Activated CD4-positive, alpha-beta T cell treated with anti-CD3 and anti-CD28 coated beads for 1 hour (primary cell): ENCODE measurements at places on chromosomes 7 and 10.

- DNase-seq, result no peak
Measured at GRCh38 chr10:5949009-5949759, 28.2 kb downstream of the IL15RA start.

DNA sequence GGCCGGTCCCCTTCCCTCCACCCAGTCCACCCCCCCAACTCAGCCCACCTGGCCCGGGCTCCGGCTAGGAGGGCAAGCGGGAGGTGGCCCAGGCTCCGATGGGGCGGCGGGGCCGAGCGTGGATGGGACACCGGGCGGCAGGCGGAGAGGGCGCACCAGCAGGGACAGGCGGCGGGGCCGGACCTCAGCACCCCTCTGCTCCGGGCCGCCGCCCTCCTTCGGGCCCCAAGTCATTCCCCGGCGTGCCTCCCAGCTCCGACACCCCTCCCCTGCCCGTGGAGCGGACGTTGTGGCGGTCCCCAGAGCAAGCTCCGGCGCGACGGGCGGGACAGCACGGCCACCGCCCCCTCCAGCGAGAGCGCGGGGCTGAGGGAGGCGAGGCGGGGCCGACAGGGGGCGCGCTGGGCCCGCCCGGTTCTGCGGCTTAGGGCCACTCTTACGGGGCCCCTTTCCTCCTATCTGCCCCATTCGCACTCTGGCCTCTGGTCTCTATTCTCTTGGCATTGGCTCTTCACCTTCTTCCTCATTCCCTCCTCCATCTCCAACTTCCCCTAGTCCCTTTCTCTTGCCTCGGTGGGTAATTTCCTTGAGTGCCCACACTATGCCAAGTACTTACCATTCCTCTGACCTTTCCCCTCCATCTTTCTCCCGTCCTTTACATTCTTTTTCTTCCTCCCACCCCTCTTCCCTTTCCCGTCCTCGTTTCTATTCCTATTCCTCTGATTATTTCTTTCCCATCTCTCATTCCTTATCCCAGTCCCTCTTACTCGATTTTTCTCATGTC is 701 bp upstream of the GBX1 start:
- DNase-seq, result no peak

- DNase-seq, result no peak
Measured at GRCh38 chr7:85508642-85509410, 322.0 kb upstream of the SEMA3D start.

DNA sequence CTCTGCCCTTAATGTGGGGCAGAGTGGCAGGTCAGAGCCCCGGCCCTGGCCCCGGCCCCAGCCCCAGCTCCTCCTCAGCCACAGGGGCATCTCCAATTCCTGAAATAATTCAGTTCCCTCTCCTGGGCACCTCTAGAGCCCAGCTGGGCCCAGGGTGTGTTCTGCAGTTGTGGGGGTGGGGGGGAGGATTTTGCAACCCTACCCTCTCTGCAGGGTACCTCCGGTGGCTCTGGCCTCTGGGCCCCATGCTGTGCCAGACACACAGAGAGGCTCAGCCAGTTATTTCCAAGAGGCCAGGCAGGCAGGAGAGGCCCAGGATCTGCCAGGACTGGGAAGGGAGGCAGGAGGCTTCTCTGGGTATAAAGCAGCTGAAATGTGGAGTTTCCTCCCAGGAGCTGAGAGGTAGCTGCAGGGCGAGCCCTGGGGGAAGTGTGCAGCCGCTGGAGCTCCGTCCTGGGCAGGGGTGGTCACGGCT is 47.9 kb downstream of the PWWP2B start:
- no peak for DNase-seq

GRCh38 chr10:788796-789748 is 99.6 kb upstream of the DIP2C start:
- DNase-seq, result no peak

GRCh38 chr7:17699696-17700095 is 240.6 kb downstream of the SNX13 start:
- DNase-seq, result no peak

DNA sequence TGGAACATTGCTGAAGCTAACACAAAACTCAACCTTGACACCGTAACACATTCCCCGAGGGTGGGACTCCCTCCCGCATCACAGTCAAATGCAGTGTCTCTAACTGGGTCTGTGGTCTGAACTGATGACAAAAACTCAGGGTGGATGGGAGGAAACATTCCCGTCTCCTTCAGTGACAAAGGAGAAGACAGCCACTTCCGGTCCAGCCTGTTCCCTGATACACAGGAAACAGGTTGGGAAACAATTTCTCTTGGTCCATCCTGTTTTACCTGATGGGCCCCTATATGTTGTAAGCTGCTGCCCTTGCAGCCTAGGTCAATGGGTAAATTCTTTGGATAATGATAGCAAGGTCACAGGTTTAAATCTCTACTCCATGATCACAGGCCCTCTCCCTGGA is 20.4 kb downstream of the SLC13A4 start:
- no peak for DNase-seq

DNA sequence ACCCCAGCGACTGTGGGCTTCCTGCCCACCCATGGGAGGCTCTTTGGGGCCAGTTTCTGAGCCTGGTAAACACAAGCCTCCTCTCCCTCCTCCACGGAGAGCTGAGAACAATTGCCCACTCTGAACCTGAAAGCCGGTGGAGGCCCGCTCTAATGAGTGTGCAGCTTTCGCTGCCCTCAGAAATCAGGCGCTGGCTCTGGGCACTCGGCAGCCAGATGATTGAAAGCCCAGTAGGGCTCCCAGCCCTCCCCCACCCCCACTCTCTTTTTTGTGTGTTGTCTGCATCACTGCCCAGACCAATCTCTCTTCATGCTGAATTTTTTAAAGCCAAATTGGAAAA is 438.9 kb downstream of the RPS24 start:
- DNase-seq, result no peak

- no peak for DNase-seq
Measured at GRCh38 chr7:77427996-77428603, 12.0 kb upstream of the GSAP start.

- DNase-seq, result no peak
Measured at GRCh38 chr10:58479045-58479444, 33.6 kb upstream of the BICC1 start.

GRCh38 chr7:36278620-36279172 is 111.0 kb upstream of the ANLN start:
- no peak for DNase-seq

- DNase-seq, result peak; percentile 60
Measured at GRCh38 chr10:102410429-102411073, 8.0 kb downstream of the PSD start.

DNA sequence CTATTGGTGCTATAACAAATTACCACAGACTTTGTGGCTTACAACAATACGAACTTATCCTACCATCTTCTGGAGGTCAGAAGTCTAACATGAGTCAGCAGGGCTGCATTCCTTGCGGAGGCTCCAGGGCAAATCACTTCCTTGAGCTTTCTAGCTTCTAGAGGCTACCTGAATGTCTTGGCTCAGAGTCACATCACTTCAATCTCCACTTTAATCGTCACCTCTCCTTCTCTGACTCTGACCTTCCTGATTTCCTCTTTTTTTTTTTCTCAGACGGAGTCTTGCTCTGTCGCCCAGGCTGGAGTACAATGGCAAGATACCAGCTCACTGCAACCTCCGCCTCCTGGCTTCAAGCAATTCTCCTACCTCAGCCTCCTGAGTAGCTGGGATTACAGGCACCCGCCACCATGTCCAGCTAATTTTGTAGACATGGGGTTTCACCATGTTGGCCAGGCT is 44.6 kb upstream of the ANAPC16 start:
- no peak for DNase-seq

- DNase-seq, result no peak
Measured at GRCh38 chr7:108235451-108236061, 105.4 kb upstream of the LAMB4 start.

GRCh38 chr7:150515248-150516147 is 826 bp downstream of the GIMAP7 start:
- DNase-seq, result no peak

DNA sequence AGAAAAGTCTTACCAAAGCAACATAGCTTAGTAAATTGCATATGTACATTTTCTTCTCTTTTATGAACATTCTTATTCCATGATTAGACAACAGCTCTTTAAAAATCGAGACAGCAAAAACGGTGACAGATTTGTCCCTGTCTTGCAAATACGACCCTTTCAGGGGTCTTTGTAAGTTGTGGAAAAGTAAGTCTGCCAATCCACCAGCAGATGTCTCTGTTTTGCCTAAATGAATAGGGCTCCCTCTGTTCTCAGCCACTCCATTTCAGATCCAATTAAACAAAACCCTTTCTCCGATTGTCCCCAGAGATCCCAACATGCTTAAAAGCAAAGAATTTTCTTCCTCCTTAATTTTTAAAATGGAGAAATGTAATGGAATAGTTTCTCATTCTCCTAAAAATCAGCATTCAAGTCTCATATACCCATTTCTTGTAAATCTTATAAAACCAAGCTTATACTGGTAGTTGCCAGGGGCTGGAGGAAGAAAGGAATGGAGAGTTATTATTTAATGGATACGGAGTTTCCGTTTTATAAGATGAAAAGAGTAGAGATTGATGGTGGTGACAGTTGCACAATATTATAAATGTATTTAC is 61.0 kb upstream of the NFE2L3 start:
- no peak for DNase-seq

DNA sequence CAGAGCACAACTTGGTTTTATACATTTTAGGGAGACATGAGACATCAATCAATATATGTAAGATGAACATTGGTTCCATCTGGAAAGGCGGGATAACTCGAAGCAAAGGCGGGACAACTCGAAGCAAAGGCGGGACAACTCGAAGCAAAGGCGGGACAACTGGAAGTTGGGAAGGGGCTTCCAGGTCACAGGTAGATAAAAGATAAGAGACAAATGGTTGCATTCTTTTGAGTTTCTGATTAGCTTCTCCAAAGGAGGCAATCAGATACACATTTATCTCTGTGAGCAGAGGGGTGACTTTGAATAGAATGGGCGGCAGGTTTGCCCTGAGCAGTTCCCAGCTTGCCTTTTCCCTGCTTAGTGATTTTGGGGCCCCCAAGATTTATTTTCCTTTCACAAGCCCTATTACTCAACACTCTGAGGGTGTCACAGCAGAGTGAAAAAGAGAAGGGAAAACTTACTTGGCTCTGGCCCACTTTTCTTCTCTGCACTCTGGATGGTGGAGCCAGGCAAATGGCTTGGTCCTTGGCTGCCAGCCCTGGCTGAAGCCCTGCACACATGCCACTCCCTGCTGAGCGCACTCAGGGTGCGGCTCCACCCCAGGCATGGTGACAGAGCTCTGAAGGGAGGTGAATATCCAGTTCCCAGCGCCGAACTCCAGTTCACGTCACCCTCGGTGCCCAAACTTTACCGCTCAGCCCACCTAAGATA is 46.7 kb downstream of the PARD3 start:
- DNase-seq, result no peak

DNA sequence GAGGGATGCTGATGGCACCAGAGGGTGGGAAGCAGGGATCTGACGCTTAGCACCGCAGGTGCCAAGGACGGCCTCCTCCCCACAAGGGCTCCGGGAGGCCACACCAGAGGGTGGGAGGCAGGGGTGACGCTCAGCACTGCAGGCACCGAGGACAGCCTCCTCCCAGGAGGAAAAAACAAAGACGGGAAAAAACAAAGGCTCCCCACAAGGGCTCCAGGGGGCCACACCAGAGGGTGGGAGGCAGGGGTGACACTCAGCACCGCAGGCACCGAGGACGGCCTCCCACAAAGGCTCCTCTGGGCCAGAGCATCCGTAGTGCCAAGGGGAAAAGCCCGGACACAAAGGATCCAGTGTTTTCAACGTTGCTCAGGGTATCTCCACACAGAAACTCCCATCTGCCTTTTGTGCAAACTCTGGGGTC is 25.6 kb downstream of the DIP2C start:
- no peak for DNase-seq

DNA sequence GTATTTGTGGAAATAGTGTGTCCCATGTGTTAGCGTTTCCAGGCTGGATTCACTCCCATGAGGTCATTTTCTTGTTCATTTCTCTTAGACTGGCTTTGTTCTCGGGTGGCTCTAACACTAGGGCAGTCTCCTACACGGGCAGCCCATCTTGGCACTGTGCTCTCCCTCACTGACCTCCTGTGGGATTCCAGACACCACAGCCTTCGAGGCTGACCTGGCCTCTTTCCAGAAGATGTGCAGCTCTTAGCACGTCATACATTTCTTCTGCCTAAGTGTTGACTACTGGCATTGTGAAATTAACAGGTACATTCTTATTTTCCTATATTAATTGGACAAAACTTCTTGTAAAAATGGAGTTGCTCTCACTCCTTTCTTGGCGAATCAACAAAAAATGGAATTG is 72.8 kb downstream of the INSYN2A start:
- DNase-seq, result no peak

- no peak for DNase-seq
Measured at GRCh38 chr7:47670729-47671128, 88.8 kb upstream of the TNS3 start.

DNA sequence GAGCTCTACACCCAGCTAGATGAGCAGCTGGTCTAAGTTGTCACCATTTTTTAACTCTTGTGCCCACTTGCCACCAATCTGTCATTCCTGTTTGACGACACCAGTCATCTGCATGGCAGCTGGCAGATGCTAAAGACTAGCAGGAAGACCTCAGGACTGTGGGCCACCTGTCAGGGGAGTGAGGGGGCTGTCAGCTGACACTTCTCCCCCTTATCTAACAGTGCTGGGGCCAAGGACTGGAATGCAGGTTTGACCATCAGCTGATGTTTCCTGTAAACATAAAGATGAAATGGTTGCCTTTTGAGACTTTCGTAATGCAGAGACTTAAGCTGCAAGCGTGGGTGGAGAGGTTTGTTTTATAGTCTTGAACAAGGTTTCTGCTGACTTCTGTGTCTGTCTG is 93.5 kb downstream of the WNT2 start:
- DNase-seq, result no peak

- no peak for DNase-seq
Measured at GRCh38 chr7:2409745-2410414, 6.5 kb downstream of the CHST12 start.

- DNase-seq, result no peak
Measured at GRCh38 chr10:74255888-74256357, 104.9 kb downstream of the ADK start.

DNA sequence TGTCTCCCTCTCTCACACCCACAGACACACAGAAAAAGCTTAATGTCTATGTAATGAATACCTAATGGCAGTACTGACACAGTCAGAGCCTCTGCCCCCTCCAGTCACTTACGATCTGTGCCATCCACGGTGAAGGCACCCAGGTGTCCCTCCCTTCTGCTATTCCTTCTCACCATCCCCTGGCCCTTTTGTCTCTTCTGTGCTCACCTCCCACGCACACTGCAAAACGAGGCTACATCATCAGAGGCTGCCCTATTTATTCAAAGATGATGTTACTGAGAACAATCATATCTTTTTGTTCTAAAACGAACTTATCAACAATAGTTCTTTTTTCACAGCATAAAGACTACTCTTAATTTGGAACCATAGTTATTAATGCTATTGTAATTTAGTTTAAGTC is 246.9 kb upstream of the MKLN1 start:
- DNase-seq, result no peak

DNA sequence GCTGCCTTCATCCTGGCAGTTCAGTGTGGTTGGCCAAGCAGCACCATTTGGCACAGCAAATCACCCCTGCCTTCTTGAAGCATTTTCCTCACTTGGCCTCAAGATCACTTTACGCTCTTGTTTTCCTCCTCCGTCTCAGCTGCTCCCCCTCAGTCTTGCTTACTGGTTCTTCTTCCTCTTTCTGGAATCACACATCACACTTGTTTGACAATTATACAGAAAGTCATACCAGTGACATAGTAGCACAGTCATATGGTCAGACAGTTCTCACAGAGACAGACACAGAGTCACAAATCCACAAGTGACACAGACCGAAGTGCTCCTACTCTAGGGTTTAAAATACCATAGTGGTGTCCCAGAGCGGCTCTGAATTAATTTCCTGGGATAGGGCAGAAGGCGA is 43.8 kb upstream of the ARL4A start:
- no peak for DNase-seq
